ENCODE measurements at places on chromosomes 3 and 15.

DNA sequence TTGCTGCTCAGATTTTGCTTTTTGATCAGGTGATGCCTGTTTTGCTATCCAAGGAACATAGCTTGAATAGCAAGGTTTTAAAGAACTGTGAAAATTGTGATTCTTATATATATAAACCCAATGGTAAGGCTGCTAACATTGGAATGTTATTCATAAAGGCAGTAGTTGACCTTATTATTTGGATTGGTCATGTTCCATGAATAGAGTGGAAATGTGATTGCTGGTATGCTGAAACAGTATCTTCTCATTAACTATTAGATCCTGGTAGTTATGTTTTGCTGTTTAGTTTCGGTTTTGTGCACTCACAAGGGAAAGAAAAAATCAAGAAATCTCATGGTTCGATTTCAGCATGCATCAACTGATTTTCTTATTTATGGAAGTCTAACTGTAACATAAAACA is 78.7 kb upstream of the NPHP3 start:
- DNase-seq: no peak

- DNase-seq: no peak
Measured at GRCh38 chr3:109330405-109330804, 6.9 kb downstream of the DPPA4 start.

DNA sequence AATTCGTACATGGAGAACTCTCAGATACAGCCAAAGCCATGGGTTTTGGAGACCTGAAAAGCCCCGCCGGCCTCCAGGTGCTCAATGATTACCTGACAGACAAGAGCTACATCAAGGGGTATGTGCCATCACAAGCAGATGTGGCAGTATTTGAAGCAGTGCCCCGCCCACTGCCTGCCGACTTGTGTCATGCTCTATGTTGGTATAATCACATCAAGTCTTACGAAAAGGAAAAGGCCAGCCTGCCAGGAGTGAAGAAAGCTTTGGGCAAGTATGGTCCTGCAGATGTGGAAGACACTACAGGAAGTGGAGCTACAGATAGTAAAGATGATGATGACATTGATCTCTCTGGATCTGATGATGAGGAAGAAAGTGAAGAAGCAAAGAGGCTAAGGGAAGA is 23.5 kb downstream of the MYO5A start:
- DNase-seq: no peak

GRCh38 chr15:76309601-76310330 is 1.5 kb downstream of the ETFA start:
- no peak for DNase-seq

- DNase-seq: peak; percentile 77
Measured at GRCh38 chr3:126134219-126134975, 46.0 kb downstream of the ALDH1L1 start.

Data from activated CD8-positive, alpha-beta memory T cell treated with anti-CD3 and anti-CD28 coated beads, Interleukin-2, amount 50 U/mL, for 48 hours (primary cell).